ENCODE measurements at places on chromosomes 2 and 18.
A peak's percentile ranks its signal among the peaks of the same experiment; 100 is the strongest.

DNA sequence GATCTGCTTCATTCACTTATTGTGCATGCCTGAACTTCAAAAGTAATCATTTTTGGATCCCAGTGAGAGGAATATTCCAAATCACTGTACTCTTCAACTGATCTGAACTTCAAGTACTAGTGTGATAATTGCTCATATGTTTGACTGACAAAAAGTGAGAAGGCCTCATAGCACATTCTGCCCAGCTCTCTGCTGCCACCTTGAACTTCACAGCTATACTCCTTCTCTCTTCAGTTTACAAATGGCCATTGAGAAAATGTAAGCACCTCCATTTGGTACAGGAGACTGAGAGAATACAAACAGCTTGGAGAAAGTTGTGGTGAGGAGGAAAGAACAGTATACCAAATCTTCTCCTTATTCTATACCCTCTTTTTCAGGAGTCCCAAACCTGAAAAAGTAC lies 946.0 kb upstream of the CHAC2 start:
- DNase-seq = peak; percentile 2

DNA sequence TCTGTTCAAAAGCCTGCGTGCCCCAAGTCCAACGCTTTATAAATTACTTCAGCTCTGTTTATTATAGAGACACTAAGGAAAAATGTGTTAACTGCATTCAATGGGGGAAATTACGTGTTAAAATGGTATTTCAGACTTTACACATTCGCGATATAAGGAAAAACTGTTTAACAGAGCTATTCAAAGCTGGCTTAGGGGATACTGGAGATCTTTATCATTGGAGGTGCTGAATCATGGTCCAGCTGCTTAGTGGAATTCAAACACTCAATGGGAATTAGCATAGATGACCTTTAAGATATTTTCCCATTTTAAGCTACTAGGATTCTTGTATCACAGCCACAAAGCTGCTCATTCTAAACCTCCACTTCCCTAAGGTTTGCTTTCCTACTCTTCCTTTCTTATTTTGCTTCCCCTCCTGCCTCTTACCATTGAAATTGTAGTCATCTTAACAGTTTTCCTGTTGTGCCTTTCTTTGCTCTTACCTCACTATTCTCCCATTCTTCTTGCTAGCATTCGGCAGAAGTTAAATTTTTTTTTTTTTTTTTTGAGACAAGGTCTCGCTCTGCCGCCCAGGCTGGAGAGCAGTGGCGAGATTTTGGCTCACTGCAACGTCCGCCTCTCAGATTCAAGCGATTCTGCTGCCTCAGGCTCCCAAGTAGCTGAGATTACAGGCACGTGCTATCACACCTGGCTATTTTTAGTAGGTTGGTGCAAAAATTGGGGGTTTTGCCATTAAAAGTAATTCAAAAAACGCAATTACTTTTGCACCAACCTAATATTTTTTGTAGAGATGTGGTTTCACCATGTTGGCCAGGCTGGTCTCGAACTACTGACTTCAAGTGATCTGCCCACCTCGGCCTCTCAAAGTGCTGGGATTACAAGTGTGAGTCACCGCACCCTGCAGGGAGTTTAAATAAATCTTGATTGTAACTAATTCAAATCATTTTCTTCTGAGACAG lies 6.5 kb downstream of the SULT6B1 start:
- no peak for DNase-seq

GRCh38 chr2:225512876-225513540 lies 113.5 kb downstream of the NYAP2 start:
- DNase-seq = no peak

DNA sequence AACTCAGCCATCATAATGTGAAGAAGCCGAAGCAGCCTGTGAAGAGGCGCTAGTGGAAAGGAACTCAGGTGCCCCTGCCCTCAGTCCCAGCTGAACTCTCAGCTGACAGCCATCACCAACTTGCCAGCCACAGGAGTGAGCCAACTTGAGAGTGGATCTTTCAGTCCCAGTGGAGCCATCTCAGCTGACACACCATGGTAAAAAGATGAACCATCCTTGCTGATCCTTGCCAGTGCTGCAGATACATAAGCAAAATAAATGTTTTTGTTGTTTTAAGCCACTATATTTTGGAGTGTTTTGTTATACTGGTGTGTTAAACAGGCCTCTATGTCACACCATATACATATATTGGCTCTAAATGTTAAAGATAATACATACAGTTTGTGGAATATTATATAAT lies 195.8 kb upstream of the SPRED2 start:
- DNase-seq = no peak

GRCh38 chr2:241189093-241189855 lies 797 bp downstream of the ANO7 start:
- no peak for DNase-seq

GRCh38 chr2:201827621-201828020 lies 21.3 kb downstream of the CDK15 start:
- no peak for DNase-seq

DNA sequence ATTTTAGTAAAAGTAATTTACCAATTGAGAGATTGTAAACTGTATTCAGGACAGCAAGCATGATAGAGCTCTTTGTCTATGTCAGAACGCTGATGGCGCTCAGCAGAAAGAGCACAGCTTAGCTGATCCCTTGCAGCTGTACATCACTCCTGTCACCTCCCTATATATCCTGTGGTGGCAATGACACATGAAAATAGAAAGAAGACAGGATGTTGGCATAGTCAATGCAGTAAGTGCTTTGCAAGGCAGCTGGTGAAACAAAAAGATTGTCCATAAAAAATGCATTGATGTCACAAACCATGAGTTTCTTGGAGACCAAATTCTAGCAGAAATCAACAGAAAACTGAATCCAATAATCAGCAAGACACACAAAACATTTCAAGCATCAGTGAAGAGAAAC lies 221.5 kb downstream of the RIT2 start:
- DNase-seq = peak; percentile 47

DNA sequence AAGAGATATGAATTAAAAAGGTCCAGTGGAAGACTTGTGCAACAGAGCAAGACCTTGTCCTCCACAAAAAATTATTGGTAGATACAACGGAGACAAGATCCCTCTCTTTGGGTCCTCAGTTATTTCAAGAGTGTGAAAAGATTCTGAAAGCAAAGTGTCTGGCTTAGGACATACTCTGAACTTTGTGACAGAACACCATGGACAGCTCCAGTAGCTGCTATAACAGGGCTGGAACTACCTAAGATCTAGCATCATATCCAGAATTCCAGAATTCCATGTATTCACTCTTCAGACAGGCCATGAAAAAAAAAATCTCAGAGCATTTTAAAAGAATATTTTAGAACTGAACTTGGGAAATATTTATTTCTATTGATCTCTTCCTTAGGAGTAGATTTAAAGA lies 74.8 kb upstream of the ZBTB14 start:
- DNase-seq = no peak

GRCh38 chr2:123791684-123792083 lies 233.4 kb upstream of the CNTNAP5 start:
- DNase-seq = no peak

DNA sequence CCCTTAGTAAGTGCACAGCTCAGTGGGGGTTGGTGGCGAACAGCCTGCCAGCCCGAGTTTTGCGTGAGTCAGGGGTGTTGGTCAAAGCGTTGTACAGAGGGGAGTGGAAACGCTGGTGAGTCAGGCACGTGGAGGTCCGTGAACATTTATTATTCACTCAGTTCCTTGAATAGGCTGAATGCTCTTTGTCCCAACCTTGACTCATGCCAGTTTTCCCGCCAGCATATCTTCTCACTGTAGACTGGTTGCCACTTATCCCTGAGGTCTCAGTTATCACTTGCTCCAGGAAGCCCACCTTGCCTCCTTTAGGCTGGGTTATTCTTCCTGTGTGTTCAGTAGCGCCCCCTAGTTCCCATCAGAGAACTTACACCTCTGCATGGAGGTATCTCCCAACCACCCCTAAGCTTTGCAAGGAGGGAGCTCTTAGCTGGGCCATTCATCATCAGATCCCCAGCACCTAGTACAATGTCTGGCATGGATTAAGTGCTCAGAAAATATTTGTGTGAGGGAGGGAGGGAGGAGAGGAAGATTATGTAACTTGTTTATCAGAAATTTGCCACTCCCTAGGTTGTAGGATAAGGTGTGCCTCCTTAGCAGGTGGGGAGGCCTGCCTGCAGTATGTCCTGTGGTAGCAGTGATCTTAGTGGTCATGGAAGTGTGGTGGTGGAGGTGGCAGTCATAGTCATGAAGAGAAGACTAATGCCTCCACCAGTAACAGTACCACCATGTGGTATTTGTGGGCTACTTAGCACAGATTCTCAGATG lies 72.1 kb downstream of the CABLES1 start:
- no peak for DNase-seq

DNA sequence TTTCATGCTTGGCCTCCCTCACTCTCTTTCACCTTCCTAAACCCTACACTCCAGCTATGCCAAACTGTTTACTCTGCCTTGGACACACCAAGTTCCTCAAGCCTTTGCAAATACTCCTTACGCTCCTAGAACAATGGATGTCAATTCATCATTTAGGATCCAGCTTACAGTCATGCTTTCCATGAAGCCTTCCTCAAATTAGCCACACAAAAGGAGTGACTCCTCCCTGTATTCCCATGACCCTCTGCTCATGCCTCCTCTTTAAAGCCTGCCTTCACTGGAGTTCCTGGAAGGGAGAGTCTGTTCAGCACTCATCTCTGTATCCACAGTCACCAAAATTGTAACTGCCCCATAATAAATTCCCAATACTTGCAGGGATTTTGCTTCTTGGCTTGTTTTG lies 721 bp upstream of the EHD3 start:
- DNase-seq = no peak
